MG63 (cell line): ENCODE measurements at places on chromosomes 3 and 15. TPM values are rescaled to one million over a fixed set of nuclear protein-coding genes. Genes with fewer than 3 reads are reported as not detected.

ETV5 gene
- total RNA-seq = 21.8 and 36.4 TPM in 2 replicates

DNA sequence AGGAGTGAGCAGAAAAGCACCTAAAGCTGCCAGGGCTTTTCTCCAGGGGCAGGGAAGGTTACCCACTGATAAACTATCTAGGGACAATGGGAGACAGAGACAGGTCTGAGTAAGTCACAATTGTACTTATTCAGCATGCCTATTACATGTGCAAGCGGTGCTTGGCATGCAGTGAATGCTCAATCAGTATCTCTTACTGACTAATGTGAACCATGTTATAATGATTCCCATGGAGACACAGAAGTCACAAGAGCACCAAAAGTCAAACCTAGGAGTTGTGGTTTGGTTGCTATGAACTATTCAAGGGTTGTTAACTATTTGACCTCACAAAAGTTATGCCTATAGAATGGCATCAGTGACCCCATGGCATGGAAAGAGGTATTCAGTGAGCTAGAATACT is 50.0 kb upstream of the RASGRP1 start:
- no peak for DNase-seq

RAB6B gene
- 3.3 and 4.0 TPM in 2 replicates for total RNA-seq

- DNase-seq = no peak
Measured at GRCh38 chr3:66338927-66339326, 118.1 kb downstream of the SLC25A26 start.

DNA sequence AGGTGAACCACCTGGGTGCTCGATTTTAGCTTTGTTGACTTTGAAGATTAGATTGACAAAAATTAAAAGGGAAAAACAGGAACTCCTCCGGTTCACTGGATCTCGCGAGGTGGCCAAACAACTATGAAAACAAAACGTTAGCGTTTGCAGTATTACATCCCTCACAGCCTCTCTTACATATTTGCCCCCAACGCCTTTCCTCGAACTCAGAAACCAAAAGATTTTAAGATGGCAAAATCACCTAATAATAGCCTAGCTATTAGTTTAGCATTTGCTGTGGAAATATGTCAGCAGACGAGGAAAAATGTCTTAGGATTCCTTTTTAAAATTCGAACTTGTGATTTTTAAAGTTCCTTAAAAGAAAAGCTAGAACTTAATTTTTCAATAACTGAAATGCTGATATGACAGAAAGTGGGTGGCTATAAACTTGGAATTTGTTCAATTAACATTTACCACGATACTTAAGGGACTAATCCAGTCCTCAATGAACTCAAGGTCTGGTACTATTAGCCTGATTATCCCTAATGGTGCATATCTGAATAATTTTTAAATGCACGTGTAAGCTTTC is 491 bp upstream of the SENP7 start:
- no peak for DNase-seq
